Nephron progenitor cell (in vitro differentiated cells): ENCODE measurements at places on chromosomes 7 and 10.

DNA sequence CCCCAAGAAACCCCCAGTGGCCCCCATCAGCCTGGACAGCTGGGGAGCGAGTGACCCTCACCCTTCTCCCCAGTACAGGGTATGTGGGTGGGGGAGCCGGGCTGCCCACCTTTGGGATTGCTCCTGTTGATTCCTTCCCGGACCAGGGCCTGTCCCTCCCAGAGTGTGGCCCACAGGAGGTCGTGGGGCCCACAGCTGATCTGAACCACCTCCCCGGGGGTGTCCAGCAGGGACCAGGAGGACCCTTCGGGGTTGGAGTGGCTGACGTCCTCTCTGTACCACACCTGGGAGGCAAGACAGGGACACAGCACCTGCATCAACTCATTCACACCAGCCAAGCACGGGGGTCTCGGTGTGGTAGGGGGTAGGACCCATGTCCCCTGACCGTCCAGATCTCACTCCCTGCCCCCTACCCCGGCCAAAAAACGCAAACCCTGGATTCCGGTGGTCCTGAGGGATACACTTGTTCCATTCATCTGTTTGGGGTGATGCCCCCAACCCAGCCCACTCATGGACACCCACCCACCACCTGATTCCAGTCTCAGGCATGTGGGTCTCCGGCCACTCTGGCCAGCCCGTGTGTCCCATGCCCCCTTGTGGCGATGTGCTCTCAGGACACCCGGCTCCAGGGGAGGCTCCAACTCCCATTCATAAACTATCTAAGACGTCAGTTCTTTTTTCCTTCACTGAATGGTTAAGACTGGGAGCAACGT is 10.9 kb downstream of the TECPR1 start:
- no peak overlapping the region for H3K4me3 ChIP-seq
- H3K36me3 ChIP-seq: peaks cover 26% of the 10 kb centered on the region
- peaks cover 5% of the 10 kb centered on the region for H3K4me1 ChIP-seq
- no peaks in the 10 kb centered on the region for H3K27me3 ChIP-seq
- no peak overlapping the region for H3K27ac ChIP-seq
- DNase-seq: peak; percentile 73

- H3K36me3 ChIP-seq: no peaks in the 10 kb centered on the region
- no peak overlapping the region for H3K4me3 ChIP-seq
- DNase-seq: peak; percentile 30
- H3K4me1 ChIP-seq: peaks cover 33% of the 10 kb centered on the region
- H3K27me3 ChIP-seq: peaks cover 6% of the 10 kb centered on the region
Measured at GRCh38 chr10:3681642-3682554, 103.1 kb downstream of the KLF6 start.

DNA sequence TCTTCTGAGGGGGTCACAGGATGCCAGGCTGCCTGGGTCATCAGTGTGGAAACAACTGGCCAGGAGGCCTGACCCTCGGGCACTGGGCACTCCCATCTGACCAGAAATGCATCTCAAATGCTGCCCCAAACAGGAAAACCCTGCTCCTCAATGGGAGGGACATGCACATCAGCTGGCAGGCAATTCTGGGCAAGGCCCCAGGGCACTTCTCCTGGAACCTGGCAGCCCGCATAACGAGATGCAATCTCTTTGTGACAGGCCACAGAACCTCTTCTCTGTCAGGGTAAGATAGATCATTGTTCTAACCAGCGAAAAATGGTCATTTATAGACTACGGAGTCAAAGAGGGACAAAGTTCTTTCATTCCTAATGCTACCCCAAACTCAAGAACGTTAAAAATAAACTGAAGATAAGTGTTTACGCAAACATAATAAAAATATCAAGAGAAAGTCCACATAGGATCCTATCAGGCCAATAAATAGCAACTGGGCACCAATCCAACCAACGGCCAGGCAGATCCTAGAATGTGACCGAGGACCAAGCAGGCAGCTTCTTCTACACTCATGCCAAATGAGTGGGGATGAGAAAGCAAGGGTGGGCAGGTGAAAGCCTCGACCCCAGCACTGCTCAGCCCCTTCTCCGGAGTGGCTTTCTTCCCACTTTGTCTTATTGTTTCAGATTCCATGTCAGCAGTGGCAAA is 212.3 kb downstream of the TCERG1L start:
- peaks cover 46% of the 10 kb centered on the region for H3K4me1 ChIP-seq
- H3K27me3 ChIP-seq: peaks cover 12% of the 10 kb centered on the region

DNA sequence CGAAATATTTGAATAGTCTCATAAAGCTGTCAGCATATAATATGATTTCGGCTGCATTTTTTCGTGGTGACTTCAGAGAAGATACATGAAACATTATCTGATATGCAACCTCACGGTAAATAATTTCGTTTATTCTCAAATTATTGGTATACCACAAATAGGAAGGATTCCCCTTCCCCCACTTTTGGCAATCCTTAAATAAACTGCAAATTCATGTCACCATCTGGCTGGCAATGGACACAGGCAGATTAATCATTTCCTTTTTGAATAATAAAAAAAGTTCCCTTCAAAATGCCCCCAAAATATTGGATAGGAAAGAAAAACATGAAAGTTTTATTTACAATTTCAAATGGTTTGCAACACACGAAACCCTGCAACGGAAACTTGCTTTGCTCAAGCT is 234.5 kb upstream of the MEOX2 start:
- H3K4me3 ChIP-seq: no peak overlapping the region
- no peak for DNase-seq
- no peaks in the 10 kb centered on the region for H3K27me3 ChIP-seq
- H3K36me3 ChIP-seq: no peaks in the 10 kb centered on the region

DNA sequence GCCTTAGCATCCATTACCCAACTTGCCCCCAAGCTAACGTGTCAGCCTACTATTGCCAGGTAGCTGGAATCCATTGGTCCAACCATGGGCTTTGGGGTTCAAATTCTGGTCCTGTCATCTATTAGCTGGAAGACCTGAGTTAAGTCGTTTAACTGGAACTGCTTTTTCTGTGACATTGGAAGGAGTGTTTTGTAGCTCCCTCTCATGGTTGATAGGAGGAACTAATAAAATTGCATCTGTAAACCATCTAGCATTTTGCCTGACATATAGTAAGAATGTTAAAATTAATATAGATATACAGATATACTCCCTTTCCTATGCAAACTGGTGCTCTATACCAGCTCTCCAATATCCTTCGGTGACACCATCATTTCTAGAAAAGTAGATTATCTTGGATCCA is 23.8 kb upstream of the SLF2 start:
- no peak for DNase-seq
- peak overlapping the region; percentile 78 for H3K27ac ChIP-seq
- peaks cover 17% of the 10 kb centered on the region for H3K27me3 ChIP-seq

DNA sequence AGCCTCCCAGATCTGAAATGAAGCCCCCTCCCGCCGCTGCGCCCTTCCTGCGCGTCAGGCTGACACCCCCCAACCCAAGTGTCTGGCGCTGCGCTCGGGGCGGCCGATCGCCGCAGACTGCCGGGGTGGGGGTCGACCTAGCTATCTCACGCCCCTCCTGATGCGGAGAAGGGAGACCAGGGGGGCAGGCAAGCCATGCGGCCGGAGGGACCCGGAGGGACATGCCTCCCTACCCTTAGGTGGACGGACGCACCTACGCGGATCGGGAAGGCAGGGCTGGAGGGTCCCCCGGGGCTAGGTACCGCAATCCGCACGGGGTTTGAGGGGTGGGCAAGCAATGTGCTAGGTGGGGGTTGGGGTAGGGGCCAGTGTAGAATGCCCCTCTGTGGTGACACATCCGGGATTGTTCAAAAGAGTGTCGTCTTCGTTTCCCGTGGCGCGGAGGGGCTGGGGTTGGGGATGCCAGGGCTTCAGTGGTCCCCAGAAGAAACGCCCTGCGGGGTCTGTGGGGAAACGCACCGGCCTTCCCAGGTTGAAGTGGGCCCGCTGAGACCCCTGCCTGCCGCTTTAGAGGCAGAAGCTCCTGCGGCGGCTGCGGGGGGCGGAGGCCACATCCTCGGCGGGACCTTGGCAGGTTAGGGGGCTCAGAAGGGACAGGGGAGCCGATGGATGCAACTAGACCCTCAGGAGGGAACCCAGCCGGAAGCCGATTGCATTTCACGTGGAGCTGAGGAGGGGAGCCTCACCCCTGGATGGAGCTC is 913 bp downstream of the ADCYAP1R1 start:
- no peaks in the 10 kb centered on the region for H3K36me3 ChIP-seq
- H3K27ac ChIP-seq: no peak overlapping the region
- peaks cover 71% of the 10 kb centered on the region for H3K27me3 ChIP-seq
- peak; percentile 44 for DNase-seq
- peak overlapping the region; percentile 75 for H3K4me3 ChIP-seq
- peaks cover 5% of the 10 kb centered on the region for H3K4me1 ChIP-seq

GRCh38 chr10:115818012-115818411 is 455.0 kb downstream of the GFRA1 start:
- peaks cover 11% of the 10 kb centered on the region for H3K36me3 ChIP-seq
- H3K27me3 ChIP-seq: peaks cover 10% of the 10 kb centered on the region
- no peak overlapping the region for H3K4me3 ChIP-seq
- H3K27ac ChIP-seq: no peak overlapping the region

- H3K4me1 ChIP-seq: no peaks in the 10 kb centered on the region
- DNase-seq: no peak
- H3K27me3 ChIP-seq: no peaks in the 10 kb centered on the region
- H3K36me3 ChIP-seq: peaks cover 12% of the 10 kb centered on the region
- H3K27ac ChIP-seq: no peak overlapping the region
Measured at GRCh38 chr10:17606547-17607040, 10.6 kb downstream of the HACD1 start.

DNA sequence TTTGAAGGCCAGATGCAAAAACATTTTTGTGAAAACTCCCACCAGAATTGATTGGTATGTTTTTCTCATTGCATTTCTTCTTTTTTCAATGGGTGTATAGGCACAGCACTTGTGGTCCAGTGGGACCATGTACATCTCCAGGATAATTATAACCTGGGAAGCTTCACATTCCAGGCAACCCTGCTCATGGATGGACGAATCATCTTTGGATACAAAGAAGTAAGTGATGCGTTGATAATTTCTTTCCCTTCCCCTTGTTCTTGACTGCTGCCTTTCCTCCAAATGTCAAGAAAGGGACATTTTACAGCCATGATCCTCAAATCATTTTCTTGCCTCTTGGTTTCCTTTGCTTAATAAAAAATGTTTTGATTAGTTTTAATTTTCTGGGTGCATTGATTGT is 331.5 kb downstream of the PLXDC2 start:
- H3K4me3 ChIP-seq: no peak overlapping the region
- H3K4me1 ChIP-seq: peaks cover 11% of the 10 kb centered on the region
- H3K36me3 ChIP-seq: peaks cover 4% of the 10 kb centered on the region
- no peak overlapping the region for H3K27ac ChIP-seq
- no peak for DNase-seq

GRCh38 chr7:112575864-112576263 is 95.1 kb downstream of the LSMEM1 start:
- H3K27me3 ChIP-seq: no peaks in the 10 kb centered on the region
- H3K4me1 ChIP-seq: no peaks in the 10 kb centered on the region
- no peak overlapping the region for H3K4me3 ChIP-seq
- no peak overlapping the region for H3K27ac ChIP-seq
- H3K36me3 ChIP-seq: no peaks in the 10 kb centered on the region
- DNase-seq: no peak

DNA sequence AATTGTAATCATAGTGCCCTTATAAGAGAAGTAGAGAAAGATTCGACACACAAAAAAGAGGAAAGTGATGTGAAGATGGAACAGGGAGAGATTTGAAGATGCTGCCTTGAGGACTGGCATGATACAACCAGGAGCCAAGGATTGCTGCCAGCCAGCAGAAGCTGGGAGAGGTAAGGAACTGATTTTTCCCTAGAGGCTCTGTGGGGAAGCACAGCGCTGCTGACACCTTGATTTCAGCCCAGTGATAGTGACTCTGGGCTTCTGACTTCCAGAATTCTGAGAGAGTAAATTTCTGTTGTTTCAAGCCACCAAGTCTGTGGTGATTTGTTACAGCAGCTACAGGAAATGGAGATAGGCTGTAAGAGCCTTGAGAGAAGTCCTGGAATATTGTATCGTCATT is 98.2 kb downstream of the RAB11FIP2 start:
- no peak overlapping the region for H3K27ac ChIP-seq
- peaks cover 4% of the 10 kb centered on the region for H3K4me1 ChIP-seq
- H3K27me3 ChIP-seq: peaks cover 12% of the 10 kb centered on the region
- no peak overlapping the region for H3K4me3 ChIP-seq
- no peak for DNase-seq
